Head of caudate nucleus (tissue), 42 donors: ENCODE measurements at places on chromosomes 2 and 18.
A peak's percentile ranks its signal among the peaks of the same experiment; 100 is the strongest.

DNA sequence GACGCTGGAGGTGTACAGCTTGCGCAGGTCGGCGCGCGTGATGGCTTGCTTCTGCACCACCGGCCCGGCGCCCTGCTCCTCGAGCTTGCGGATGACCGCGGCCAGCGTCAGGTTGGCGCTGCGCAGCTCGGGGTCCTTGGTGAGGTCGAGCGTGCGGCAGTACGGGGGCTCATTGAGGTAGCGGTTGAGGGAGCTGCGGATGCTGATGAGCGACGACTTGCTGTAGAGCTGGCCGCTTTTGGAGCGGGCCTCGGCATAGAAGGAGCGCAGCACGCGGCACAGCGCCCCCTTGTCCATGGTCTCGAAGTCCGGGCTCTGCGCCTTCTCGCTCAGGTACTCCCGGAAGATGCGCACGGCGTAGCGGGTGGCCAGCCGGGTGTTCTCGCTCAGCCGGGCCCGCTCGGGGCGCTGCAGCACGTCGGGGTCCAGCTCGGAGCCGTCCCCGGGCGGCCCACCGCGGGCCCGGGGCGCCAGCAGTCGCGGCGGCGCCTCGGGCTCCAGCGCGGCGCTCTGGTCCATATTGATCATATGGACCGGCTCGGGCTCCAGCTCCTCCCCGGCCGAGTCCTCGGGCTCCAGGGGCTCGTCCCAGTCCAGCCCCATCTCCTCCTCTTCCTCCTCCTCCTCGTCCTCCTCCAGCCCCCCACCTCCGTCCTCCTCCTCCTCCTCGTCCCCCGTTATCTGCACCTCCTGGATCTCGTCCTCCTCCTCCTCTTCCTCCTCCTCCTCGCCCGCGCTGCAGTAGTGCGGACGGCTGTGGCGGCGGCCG is 523 bp downstream of the KCTD1 start:
- peak; percentile 76 for DNase-seq

- DNase-seq, result no peak
Observed at GRCh38 chr2:203077451-203077850, 62.8 kb downstream of the NBEAL1 start.

DNA sequence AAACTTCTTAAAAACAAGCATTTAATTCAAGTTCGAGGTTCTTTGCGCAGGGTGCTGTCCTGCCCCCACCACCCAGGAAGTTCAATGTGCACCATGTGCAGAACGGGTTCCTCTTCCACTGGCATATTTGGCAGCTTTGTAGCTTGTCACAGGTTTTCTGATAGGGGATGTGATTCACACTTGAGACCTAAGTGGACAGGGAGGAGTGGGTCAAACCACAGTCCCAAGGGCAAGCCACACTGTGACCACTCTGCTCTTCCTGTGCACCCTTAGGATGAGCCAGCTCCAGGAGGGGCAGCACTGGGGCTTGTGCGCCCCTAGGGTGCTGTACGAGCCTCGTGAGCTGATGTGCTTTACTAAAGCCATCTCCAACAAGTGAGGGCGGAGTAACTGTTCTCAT is 82.5 kb downstream of the TGFA start:
- no peak for DNase-seq

DNA sequence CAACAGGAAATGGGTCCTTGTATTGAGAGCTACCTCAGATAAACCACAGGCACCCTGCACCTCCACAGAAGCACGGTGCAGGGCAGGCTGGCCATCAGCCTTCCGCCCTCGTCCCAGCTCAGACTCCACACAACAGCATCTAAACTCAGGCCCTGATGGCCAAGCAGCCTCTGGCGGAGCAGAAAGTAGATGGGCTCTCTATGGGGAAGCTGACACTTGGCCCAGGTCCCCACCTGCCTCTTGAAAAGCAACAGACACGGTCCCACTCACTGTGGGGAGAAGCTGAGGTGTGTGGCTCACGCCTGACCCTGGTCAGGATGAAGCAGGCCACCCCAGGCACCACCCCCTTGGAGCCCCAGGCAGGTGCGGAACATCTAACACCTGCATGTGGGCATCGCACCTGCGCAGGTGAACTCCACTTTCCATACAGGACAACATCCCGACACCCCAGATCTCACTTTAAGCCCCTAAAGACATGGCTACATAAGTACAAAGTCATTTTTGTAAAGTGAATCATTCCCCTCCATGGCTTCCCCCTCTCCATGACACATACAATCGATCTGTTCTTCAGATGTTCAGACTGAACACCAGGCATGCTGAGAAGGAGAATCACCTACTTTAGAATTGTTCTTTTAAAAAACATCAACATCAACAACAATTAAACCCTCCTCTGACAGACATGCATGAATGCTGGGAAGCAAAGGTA is 208.4 kb downstream of the ZBTB7C start:
- no peak for DNase-seq

DNA sequence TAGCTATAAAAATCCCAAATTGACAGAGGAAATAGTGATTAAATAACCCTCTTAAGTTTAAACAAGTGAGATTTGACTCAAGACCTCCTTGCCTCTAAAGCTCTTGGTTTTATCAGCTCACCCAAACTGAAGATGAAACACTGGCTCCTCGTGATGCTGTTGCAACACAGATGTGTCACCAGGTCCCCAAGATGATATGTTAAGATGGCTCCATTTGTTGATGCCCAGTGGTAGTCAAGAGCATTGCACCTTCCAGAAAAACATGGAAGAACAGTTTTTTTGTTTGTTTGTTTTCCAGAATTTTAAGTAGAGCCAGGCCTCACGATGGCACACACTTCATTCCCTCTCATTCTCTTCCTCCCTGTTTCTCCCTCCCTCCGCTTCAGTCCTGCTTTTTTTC is 399.8 kb downstream of the TXNL1 start:
- no peak for DNase-seq

DNA sequence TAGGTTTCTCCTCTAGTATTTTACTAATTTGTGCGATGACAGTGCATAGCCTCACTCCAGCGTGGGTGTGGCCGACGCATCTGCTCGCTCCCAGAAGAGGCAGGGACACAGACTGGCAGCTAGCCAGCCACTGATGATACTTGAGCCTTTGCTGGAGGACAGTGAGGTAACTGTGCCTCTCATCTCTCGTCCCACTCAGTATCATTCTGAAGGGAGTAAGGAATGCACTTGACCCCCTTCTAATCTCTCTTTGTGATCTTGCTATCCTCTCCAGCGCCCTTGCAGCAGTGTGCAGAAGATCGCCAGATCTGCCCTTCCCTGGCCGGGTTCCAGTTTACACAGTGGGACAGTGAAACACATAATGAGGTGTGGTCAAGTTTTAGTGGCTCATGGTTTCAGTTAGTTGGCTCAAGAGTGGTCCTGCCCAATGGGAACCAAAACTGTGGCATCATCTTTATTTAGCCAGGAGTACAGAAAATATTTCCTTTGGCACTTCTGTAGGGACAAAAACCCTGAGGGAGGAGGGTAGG is 17.5 kb downstream of the NCAPH start:
- no peak for DNase-seq

GRCh38 chr18:45834306-45834705 is 8.8 kb downstream of the SIGLEC15 start:
- DNase-seq, result no peak

DNA sequence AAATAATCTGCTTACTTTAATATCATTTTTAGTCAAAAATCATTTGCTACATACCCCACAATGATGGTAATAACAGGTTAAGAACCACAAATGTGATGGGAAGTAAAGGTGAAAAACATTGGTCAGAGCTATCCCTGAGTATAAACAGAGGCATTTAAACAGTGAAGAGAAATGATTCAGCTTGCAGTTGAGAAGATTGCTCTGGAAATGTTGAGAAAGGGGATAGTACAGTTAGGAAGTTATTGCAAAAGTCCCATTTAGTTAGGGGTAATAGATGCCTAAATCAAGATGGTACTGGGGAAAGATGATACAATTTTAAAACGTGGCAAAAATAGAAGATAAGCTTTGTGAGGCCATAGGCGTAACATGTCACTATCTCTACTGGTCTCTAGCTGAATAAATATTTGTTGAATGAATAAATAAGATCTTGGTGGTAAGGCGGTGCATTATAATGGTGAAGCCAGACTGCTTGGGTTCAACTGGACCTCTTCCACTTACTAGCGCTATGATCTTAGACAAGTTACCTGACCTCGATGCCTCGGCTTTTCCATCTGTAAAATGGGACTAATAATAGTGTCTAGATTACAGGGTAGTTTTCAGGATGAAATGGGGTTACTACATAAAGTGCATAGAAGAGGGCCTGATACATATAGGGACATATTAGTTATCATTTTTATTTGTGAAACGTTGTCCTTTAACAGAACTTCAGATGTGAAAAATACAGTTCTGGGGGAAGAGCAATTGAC is 2.0 kb upstream of the BZW1 start:
- DNase-seq, result no peak

- no peak for DNase-seq
Observed at GRCh38 chr18:3993941-3994687, 461.0 kb downstream of the DLGAP1 start.

DNA sequence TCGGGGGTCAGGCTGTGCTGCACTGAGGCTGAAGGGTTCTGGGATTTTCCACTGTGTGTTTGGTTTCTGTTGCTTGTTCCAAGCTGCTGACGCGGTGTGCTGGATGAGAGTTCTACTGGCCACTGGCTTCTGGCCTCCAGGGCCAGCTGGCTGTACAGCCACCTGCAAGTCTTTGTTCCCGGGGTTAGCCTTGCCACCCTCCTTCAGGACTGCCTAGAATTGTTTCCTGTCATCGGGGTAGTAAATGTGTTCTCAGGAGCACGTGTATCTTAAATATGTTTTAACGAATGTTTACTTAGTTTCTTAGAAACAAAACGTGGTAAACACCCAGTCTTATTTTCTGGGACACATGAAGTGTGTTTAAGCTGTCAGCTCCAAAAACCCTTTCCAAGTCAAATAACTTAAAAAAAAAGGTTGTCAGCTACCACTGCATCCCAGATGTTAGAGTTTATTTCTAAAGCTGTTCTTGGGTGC is 231.2 kb downstream of the AGAP1 start:
- DNase-seq, result peak; percentile 82

GRCh38 chr2:238095143-238095542 is 5.0 kb upstream of the ESPNL start:
- DNase-seq, result no peak

GRCh38 chr2:100381240-100381639 is 36.2 kb downstream of the CHST10 start:
- peak; percentile 85 for DNase-seq

- DNase-seq, result no peak
Observed at GRCh38 chr2:222174450-222174849, 124.3 kb downstream of the PAX3 start.

GRCh38 chr2:3476985-3477327 is 42.4 kb downstream of the ADI1 start:
- no peak for DNase-seq

DNA sequence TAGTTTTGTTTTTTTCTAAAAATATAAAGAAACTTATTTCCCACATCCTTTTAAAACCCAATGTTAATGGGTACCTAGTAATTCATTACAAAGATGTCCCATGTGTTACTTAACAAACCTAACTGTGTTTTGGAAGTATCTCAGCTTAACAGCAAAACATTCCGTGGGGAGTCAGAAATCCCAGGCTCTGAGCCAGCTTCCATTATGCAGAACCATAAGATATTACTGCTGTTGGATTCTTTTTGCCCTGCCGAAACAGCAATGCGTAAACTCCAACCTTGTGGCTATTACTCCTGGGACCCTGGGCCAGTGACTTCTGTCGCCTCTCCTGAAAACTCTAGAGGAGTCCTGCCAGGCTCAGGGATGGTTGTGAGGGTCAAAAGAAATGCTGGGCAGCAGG is 174.1 kb downstream of the UXS1 start:
- no peak for DNase-seq

GRCh38 chr18:63082366-63083019 is 237.1 kb downstream of the BCL2 start:
- DNase-seq, result no peak

DNA sequence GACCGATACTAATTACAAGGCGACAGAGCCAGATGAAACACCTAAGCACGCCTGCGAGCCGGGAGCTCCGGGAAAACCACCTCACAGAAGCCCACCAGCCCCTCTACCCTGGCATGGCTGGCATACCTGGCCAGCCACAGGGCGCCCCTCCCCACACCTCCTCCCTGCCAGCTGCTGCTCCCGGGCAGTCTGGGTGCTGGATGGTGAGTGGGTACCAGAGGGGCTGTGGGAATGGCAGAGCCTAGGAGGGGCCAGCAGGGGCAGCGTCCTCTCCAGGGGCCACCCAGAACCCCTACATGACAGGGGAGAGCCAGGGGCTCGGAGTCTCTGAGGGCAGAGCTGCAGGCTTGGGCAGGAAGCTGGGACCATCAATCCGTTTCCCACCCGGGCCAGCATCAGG is 58.7 kb upstream of the GPC1 start:
- DNase-seq, result no peak

GRCh38 chr18:5195656-5196055 is 1.4 kb downstream of the AKAIN1 start:
- no peak for DNase-seq

GRCh38 chr18:43524260-43524659 is 247.0 kb upstream of the SYT4 start:
- no peak for DNase-seq

- DNase-seq, result no peak
Observed at GRCh38 chr2:238160206-238161129, 1.7 kb downstream of the ERFE start.

- DNase-seq, result no peak
Observed at GRCh38 chr2:38185012-38185491, 109.1 kb upstream of the CYP1B1 start.

DNA sequence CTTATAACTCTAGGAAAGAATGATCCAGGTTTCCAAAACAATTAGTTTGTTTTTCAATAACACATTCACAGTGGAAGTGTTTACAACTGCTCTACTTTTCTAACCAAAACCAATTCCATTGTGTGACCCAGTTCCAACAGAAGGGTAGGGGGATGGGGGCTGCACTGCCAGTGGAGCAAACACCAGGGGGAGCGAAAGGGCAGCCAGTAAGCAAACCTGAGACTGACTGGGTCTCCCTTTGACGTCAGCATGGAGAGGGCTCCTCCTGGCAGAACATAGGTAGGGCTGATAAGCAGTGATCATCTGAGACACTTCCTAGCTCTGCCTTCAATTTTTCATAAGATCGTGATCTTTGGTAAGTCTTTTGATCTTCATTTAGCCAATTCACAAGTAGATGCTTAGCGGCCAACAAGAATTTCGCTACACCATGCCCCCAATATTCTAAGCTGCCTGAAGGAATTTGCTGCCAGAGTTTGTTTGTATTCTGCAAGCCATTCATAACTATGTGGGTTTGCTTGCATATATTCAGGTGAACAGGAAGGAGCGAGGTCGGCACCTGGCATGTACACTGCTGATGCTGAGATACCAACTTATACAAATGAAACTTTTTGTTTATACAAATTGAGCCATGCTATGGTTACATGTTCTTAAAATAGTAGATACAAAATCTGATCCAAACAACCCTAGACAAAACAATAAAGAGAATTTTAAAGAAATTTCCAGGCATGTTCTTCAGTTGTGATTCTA is 45.9 kb downstream of the ST6GAL2 start:
- no peak for DNase-seq

GRCh38 chr2:196249860-196250259 is 78.5 kb upstream of the STK17B start:
- no peak for DNase-seq
